ENCODE measurements at places on chromosomes 12 and 14. TPM values are rescaled to one million over a fixed set of nuclear protein-coding genes. Genes with fewer than 3 reads are reported as not detected.

DNA sequence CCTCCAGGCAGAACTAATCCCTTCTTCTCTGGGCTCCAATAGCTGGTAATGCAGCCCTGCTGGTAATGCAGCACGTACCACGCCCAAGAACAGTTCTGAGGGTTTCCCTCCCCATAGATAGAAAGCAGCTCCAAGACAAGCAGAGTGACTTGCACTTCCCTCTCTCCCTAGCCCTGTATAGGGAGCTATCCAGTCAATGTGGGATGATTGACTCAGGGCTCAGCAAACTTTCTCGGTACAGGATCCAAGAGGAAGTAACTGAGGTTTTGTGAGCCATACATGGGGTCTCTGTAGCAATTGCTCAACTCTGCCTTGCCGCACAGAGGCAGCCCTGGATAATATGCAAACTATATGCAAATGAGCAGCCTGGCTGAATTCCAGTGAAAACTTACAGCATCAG is 15.5 kb upstream of the FKBP4 start:
- no peak overlapping the region for H3K27ac ChIP-seq
- H3K36me3 ChIP-seq, result no peaks in the 10 kb centered on the region
- H3K4me1 ChIP-seq, result no peaks in the 10 kb centered on the region

DNA sequence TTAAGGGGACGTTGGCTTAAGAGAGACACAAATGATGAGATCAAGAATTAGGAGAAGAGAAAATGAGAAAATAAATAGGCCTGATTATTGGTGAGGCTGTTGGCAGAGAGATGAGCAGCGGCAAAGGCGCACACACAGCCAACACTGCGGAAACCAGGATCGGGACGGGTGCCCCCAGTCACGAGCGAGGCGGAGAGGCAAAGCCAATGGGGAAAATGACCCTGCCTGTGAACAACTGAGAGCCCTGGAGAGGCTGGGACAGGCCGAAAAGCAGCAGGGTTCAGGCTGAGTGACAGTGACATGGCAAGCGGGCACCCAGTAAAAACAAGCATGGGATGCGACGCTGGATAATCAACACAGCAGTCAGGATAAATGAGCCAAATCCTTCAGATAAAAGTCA is 21.0 kb downstream of the SLC15A4 start:
- H3K27me3 ChIP-seq, result no peaks in the 10 kb centered on the region
- H3K36me3 ChIP-seq, result peaks cover 61% of the 10 kb centered on the region
- peak overlapping the region; percentile 95 for H3K27ac ChIP-seq
- H3K4me1 ChIP-seq, result peaks cover 50% of the 10 kb centered on the region
- no peak for DNase-seq
- no peak overlapping the region for H3K4me3 ChIP-seq

DNA sequence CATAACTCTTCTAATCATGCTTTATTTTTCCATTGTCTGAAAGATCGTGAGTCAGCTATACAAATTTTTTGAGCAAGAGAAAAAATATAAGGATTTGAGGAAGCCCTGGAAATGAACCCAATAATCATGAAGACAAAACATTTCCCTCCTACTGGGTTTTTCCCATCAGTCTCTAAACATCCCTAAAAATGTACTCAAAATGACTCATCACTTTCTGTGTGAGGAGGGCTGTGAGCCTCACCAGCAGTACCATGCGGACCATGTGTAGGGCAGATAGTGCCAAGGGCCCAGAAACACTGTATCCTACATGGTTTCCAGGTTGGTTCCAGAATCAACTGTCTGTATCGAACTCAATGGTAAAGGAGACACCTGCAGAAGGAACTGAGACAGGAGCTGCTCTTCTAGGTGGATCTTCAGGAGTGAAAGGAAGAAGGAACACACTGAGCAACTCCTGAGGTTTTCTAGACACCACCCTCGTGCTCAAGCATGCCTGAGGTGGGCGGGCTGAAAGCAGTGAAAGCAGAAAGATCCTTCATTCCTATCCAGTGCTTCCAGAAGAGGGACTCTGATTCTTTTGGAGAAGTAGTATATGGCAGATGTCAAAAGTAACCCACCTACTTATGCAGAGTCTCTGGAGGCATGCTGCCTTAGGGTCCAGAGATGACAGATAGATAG is 48.6 kb upstream of the RHOJ start:
- no peak overlapping the region for H3K4me3 ChIP-seq
- H3K36me3 ChIP-seq, result no peaks in the 10 kb centered on the region
- H3K27me3 ChIP-seq, result no peaks in the 10 kb centered on the region

- DNase-seq, result peak; percentile 27
- no peaks in the 10 kb centered on the region for H3K27me3 ChIP-seq
- no peak overlapping the region for H3K27ac ChIP-seq
- H3K4me1 ChIP-seq, result peaks cover 21% of the 10 kb centered on the region
Measured at GRCh38 chr14:99819514-99819913, 26.3 kb downstream of the EML1 start.

- no peak overlapping the region for H3K4me3 ChIP-seq
- no peak for DNase-seq
- H3K36me3 ChIP-seq, result no peaks in the 10 kb centered on the region
- no peaks in the 10 kb centered on the region for H3K4me1 ChIP-seq
Measured at GRCh38 chr12:70756118-70756517, 118.9 kb upstream of the PTPRB start.

DNA sequence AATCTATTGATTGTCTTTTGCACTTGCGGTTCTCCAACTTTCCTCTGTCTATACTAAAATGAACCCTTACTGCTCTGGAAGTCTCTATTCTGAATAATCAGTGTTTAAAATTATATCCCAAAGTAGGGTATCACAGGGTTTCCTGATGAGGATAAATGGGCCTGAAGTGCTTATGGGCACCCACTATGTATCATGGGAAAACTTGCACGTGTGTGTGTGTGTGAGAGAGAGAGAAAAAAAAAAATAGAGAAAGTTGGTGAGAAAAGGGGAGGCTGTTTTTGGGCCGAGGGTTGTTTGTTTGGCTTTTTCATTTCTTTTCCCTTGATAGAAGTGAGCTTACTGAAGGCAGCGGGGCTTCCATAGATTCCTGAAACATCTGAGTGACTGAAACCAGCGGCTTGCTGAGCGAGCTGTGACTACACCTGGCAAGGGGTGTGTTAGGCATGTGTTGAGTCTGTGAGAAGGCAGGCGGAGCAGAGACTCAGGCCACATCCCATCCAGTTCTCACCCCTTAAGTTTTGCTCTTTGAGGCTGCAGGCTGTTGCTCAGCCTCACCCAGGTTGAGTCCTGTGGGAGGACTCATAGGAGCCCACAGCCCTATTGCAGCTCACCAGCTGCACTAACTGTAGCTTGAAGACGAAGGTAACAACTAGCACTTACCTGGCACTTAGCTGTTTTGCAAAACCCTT is 17.2 kb downstream of the PPFIBP1 start:
- H3K27ac ChIP-seq, result no peak overlapping the region
- no peaks in the 10 kb centered on the region for H3K27me3 ChIP-seq
- no peak for DNase-seq
- H3K36me3 ChIP-seq, result no peaks in the 10 kb centered on the region

DNA sequence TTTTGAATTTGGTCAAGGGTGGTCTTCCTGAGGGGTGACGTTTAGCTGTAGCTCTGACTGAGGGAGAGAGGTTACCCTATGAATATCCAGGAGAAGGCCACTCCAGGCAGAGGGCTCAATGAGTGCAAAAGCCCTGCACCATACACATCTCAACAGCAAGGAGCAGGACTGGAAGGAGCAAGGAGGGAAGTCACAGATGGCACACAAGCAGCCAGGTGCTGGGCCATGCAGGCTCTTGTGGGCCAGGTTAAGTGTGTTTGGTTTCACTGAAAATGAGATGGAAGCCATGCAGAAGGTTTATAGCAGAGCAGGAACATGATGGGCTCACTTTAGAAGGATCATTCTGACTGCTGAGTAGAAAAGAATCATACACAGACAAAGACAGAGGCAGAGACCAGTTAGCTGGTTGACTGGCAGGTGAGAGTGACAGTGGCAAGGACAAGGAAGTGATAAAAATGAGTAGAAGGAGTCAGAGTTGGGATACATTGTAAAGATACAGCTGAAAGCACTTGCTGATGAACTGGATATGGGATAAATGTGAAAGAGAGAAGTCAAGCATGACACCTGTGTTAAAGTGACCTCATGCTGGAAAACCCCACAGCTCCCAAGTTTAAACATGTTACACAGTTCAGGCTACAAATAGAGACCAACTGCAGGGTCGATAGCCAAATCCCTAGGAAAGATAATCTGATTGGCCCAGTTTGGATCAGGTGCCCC is 81.2 kb downstream of the PRKD1 start:
- no peaks in the 10 kb centered on the region for H3K4me1 ChIP-seq
- no peak overlapping the region for H3K27ac ChIP-seq
- H3K36me3 ChIP-seq, result no peaks in the 10 kb centered on the region
- H3K4me3 ChIP-seq, result no peak overlapping the region
- DNase-seq, result no peak

DNA sequence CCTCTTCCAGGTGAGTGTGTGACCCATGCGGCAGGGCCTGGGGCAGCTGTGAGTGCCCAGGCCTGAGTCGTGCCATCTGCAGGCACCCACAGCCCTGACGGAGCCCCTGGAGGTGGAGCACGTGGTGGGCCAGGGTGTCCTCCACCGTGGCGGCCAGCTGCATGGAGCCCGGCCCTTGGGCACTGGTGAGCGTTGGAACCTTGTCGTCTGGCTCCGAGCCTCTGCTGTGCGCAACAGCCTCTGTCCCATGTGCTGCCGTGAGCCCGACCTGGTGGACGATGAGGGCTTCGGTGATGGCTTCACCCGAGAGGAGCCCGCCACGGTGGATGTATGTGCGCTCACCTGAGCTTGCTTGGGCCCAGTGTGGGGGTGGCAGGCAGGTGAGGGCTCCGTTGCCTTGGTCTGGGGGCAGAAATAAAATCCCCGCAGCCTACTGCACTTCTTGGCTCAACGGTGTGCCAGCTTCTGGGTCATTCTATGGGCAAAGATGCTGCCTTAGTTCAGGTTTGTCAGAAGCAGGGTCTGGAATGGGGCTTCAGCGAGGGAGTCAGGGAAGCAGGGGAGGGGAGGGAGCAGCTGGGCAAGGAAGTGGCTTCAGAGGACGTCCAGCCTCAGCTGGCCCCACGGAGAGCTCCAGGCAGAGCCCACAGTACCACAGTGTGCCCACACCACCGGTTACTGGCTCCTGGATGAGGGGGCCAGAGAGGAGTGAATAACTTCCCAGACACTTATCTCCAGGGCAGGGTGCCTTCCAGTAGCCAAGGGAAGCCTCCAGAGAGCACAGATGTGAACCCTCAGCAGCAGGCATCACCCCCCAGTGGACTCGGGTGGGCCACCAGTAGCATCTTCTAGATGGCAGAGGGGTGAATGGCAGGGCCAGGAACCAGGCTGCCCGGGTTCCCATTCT is 1.2 kb upstream of the ARL6IP4 start:
- H3K27ac ChIP-seq, result peak overlapping the region; percentile 89
- H3K36me3 ChIP-seq, result no peaks in the 10 kb centered on the region
- H3K4me3 ChIP-seq, result peak overlapping the region; percentile 99
- H3K27me3 ChIP-seq, result no peaks in the 10 kb centered on the region
- DNase-seq, result no peak

GRCh38 chr12:115492553-115492952 is 784.9 kb downstream of the MED13L start:
- H3K4me3 ChIP-seq, result no peak overlapping the region
- H3K27ac ChIP-seq, result no peak overlapping the region
- peaks cover 2% of the 10 kb centered on the region for H3K27me3 ChIP-seq
- H3K36me3 ChIP-seq, result no peaks in the 10 kb centered on the region
- no peak for DNase-seq

DNA sequence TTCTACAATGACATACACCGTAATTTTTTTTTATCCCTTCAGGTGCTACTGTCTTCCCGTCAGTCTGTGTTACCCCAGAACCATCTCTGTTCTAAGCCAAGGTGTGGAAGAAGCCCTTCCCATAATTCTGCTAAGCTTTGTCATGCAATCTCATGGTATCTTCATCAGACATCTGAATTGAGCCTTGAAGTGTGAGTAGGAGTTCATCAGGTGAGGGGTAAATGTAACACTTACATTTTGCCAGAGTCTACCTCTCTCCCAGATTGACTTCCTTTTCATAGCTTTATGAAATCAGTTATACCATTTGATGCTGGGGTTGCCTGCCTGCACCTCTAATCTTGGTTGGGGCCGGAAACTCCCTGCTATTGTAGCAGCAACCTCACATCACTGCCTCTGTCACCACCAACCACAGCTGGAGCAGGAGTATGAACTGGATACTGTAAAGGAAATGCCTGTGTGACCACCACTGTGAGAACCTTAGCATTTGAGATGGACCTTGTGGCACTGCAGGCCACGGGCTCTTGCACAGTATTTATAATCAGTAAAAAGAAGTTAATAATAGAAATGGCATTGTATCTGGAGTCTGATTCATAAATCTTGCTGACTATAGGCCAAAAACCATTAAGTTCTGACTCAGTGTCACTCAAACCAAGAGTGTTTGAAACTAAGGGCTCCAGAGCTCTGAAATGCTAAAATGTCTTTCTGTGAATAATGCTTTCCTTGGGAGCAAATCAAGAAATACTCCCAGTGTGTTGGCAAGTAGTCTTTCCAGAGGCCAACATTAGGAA is 58.7 kb upstream of the STK38L start:
- H3K4me3 ChIP-seq, result no peak overlapping the region
- DNase-seq, result no peak
- no peaks in the 10 kb centered on the region for H3K27me3 ChIP-seq
- no peaks in the 10 kb centered on the region for H3K4me1 ChIP-seq
- H3K36me3 ChIP-seq, result no peaks in the 10 kb centered on the region
- H3K27ac ChIP-seq, result no peak overlapping the region

- H3K36me3 ChIP-seq, result no peaks in the 10 kb centered on the region
- H3K4me1 ChIP-seq, result peaks cover 9% of the 10 kb centered on the region
Measured at GRCh38 chr12:64824130-64824499, 332 bp upstream of the TBC1D30 start.

- H3K27ac ChIP-seq, result no peak overlapping the region
- H3K4me3 ChIP-seq, result no peak overlapping the region
- DNase-seq, result no peak
- H3K4me1 ChIP-seq, result peaks cover 9% of the 10 kb centered on the region
Measured at GRCh38 chr12:114685869-114686268, 1.9 kb upstream of the TBX3 start.

DNA sequence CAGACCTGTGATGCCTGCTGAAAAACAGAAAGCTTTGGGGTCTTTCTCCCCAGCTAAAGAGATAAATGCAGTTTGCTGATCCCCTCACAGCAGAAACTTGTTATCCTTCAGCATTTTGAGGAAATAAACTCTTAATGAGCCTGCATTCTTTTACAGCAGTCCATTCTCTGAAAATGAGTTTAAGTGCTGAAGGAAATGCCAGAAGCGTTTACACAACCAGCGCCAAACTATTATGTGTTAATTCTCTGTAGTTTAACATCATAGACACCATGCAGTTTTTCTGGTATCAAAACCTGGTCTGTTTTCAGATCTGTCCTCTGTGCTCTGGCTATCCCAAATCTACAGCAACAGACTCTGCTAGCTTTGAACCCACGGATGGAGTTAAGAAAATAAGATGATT is 291.3 kb downstream of the NPAS3 start:
- no peak overlapping the region for H3K27ac ChIP-seq
- H3K36me3 ChIP-seq, result no peaks in the 10 kb centered on the region
- no peak overlapping the region for H3K4me3 ChIP-seq
- no peaks in the 10 kb centered on the region for H3K27me3 ChIP-seq

GRCh38 chr12:131356485-131357184 is 354.3 kb upstream of the SFSWAP start:
- peaks cover 5% of the 10 kb centered on the region for H3K27me3 ChIP-seq
- no peak overlapping the region for H3K27ac ChIP-seq
- H3K4me1 ChIP-seq, result no peaks in the 10 kb centered on the region
- no peak for DNase-seq

- peaks cover 14% of the 10 kb centered on the region for H3K36me3 ChIP-seq
- H3K4me3 ChIP-seq, result no peak overlapping the region
Measured at GRCh38 chr14:72723858-72724530, 169.9 kb downstream of the DPF3 start.

Gene HCAR2
- not detected for total RNA-seq

Gene ZDHHC22
- total RNA-seq, result not detected

Gene BATF
- not detected for total RNA-seq

Gene PPM1H
- total RNA-seq, result 4.3 TPM

Gene RPL10L
- not detected for total RNA-seq

Gene C12orf60
- total RNA-seq, result 2.3 TPM

Gene CMKLR1
- total RNA-seq, result 5.5 TPM

Gene ANO4
- not detected for total RNA-seq

Gene DPPA3
- not detected for total RNA-seq

Gene TUNAR
- not detected for total RNA-seq

All from psoas muscle (tissue), 8 donors.